ENCODE measurements at places on chromosomes 2 and 18. TPM values are rescaled to one million over a fixed set of nuclear protein-coding genes. Genes with fewer than 3 reads are reported as not detected.

The HK2 gene
- 3.7 TPM for total RNA-seq

The CLK1 gene
- 182 TPM for total RNA-seq

The DOK6 gene
- total RNA-seq, result 68.1 TPM

The SLC16A14 gene
- total RNA-seq, result 62.0 TPM

The EVA1A gene
- 0.41 TPM for total RNA-seq

DNA sequence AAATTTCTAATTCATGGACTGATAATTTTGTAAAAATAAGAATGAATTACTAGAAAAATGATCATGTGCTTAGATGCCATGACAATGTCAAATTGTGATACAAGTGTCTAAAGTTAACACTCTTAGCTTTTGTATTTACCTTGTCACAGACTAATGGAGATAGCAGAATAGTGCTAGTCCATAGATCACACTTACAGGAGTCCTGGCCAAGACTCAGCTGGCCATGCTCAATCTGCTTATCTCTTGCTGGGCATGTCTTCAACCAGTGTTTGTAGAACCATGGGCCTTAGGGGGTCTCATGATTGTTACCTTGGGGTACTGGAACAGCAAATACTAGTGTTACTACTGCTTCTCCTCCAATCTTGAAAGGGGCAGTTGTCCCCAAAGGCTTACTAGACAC lies 44.0 kb downstream of the TET3 start:
- DNase-seq, result no peak

- DNase-seq, result no peak
These were observed 8.2 kb downstream of the CTDP1 start for GRCh38 chr18:79687806-79688205.

GRCh38 chr2:95296880-95297487 lies at the start of gene KCNIP3:
TSS of gene KCNIP3 (plus strand) at chr2:95297347. CDS start at chr2:95297439, 92 bp downstream.
- peak; percentile 63 for DNase-seq

- no peak for DNase-seq
These were observed 134.5 kb downstream of the FBXO15 start for GRCh38 chr18:74012954-74013630.

- no peak for DNase-seq
These were observed 2.1 kb downstream of the SLC39A10 start for GRCh38 chr2:195659114-195659513.

- DNase-seq, result no peak
These were observed 99.4 kb upstream of the TRIB2 start for GRCh38 chr2:12617366-12617765.

DNA sequence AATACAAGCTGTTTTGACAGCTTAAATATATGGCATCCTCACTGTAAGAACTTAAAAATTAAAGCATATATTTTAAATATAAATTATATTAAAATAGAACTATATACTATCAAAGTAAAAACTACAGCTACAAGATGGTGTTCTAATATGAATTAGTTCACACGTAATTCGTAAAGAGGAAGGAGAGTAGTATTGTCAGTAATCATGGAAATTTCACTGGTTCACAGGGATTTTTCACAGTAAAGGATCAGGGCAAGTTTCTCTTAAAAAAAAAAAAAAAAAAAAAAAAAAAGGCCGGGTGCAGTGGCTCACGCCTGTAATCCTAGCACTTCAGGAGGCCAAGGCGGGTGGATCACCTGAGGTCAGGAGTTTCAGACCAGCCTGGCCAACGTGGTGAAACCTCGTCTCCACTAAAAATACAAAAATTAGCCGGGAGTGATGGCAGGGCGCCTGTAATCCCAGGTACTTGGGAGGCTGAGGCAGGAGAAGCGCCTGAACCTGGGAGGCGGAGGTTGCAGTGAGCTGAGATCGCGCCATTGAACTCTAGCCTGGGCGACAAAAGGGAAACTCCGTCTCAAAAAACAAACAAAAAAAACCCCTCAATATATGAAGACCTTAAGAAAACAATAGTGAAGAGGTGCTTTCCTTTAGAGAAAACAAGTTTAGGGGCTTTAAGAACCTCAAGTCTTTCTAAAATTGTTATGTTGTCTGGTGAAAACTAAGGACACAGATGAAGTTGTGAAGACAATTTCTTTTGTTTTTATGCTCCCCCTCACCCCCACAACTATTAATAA lies 32.5 kb downstream of the PNO1 start:
- DNase-seq, result no peak

- no peak for DNase-seq
These were observed 175.4 kb upstream of the SIX2 start for GRCh38 chr2:45184606-45185005.

DNA sequence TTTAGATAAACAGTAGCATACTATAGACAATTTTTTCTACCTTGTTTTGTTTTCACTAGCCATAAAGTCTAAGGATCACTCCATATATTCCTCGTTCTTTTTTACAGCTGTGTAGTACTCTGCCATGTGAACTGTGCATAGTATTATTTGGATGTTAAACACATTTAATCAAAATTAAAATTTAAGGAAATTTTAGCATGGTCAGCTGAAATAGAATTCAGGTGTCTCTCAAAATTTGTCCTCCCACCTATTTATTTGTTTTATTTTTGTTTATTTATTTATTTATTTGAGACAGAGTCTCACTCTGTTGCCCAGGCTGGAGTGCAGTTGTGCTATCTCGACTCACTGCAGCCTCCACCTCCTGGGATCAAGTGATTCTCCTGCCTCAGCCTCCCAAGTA lies 46.4 kb upstream of the AAK1 start:
- DNase-seq, result no peak

DNA sequence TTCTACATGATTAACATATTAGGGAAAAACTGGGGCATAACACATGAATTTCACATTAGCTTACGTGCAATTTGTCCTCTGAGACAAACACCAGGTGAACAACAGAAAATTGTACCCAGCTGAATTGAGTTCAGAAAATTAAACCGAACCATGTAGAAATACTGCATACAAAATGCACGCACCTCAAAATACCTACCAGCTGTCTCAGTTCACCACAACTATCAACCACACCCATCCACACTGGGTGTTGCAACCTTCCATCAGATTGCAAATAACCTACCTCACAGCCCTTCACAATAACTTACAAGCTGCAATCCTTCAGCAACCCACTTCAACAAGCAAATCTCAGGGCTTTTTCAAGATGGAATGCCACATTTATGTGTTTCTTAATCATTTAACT lies 55.9 kb downstream of the UNC50 start:
- no peak for DNase-seq
